Stimulated activated CD4-positive, alpha-beta T cell treated with anti-CD3 and anti-CD28 coated beads, TNF-alpha, amount 100 ng/mL, for 48 hours (primary cell): ENCODE measurements at places on chromosomes 1 and 21.
A peak's percentile ranks its signal among the peaks of the same experiment; 100 is the strongest.

GRCh38 chr1:170247751-170248521, 102.2 kb downstream of the NTMT2 start:
- no peak for DNase-seq

GRCh38 chr1:94020764-94021579, 100.0 kb downstream of the ABCA4 start:
- DNase-seq: no peak

- no peak for DNase-seq
Measured at GRCh38 chr1:20587661-20588053, 1.2 kb upstream of the CDA start.

- DNase-seq: no peak
Measured at GRCh38 chr1:55159571-55159970, 55.6 kb downstream of the USP24 start.

DNA sequence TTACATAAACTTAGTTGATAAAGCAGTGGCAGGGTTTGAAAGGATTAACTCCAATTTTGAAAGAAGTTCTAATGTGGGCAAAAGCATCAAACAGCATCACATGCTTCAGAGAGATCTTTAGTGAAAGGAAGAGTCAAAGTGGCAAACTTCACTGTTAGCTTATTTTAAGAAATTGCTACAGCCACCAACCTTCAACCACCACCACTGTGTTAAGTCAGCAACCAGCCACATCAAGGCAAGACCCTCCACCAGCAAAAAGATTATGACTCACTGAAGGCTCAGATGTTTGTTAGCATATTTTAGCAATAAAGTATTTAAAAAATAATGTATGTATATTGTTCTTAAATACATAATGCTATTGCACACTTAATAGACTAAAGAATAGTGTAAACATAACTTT, 21.3 kb upstream of the MAGI3 start:
- no peak for DNase-seq

DNA sequence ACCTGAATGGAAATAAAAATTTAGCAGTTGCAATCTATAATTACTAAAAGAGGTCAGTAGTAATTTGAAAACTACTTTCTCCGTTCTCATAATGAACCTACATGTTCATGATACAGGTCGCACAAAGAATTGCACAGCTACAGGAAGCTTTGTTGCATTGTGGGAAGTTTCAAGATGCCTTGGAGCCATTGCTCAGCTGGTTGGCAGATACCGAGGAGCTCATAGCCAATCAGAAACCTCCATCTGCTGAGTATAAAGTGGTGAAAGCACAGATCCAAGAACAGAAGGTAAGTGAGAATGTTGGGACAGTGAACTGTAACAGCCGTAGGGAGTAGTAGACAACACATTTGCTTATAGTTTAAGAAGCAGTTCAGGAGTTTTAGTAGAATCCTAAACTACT, 68.8 kb upstream of the BMP8A start:
- no peak for DNase-seq

DNA sequence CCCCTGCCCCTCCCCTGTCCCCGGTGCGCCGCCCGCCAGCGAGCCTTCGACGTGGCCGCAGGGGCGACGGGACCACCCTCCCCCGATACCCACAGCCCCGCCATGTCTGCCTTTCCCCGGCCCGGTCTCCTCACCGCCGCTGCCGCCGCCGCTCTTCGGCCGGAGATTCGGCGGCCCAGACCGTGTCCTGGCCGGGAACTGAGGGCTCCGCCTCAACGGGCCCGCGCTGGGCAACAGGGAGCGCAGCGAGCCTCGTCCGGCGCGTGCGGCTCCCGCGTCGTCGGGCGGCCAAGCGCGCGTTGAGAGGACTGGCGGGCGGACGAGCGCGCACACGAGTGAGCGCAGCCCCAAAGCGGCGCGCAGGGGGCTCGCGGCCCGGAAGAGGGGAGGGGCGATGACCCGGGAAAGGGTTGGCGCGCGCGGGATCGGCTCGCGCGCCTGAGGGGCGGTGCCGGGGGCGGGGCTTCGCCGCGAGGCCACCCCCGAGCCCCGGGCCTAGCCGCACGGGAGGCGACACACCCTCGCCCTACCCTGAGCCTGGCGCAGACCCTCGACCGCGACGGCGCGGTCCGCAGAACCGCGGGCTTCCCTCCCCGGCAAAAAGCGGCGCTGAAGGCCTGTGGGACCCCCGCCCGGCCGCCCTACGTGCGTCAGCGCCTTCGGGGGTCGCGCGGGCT, at the start of gene BTG3:
Gene BTG3 (minus strand): TSS at position 337 of the 677 bp plus-strand sequence. CDS start 3,757 bp downstream, outside the sequence.
- peak; percentile 60 for DNase-seq
